ENCODE measurements at places on chromosomes 7 and 10.
A peak's percentile ranks its signal among the peaks of the same experiment; 100 is the strongest.

GRCh38 chr7:71521506-71521905 is 389.6 kb downstream of the GALNT17 start:
- no peak for ATAC-seq

- ATAC-seq = peak; percentile 91
Observed at GRCh38 chr10:46255801-46256747, 30.7 kb upstream of the ANTXRL start.

DNA sequence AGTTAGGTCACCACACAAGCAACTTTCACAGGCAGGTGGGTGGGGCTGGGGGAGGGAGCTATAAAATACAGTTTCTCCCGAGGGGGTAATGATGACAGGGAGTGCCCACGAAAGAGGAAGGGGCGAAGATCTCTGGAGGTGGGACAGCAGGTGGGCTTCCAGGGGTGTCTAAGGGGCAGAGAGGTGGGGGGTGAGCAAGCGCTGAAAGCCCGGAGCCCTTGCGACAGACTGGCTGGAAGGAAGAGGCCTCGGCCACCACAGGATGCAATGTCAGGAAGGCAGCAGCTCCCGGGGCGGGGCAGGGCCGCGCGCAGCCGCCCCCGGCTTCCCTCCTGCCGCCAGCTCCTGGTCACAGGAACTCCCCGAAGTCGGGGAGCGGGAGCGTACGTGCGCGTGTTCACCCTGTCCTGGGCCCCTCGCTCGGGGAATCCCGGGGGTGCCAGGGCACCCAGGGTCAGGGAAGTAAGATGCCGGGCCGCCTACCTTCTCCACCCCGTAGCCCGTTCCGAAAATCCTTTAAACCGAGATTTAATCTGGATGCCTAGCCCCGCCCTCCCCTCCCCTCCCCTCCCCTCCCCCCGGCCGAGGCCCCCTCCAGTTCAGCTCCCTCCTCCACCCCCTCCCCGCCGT is 105.2 kb upstream of the PPIF start:
- peak; percentile 56 for ATAC-seq

DNA sequence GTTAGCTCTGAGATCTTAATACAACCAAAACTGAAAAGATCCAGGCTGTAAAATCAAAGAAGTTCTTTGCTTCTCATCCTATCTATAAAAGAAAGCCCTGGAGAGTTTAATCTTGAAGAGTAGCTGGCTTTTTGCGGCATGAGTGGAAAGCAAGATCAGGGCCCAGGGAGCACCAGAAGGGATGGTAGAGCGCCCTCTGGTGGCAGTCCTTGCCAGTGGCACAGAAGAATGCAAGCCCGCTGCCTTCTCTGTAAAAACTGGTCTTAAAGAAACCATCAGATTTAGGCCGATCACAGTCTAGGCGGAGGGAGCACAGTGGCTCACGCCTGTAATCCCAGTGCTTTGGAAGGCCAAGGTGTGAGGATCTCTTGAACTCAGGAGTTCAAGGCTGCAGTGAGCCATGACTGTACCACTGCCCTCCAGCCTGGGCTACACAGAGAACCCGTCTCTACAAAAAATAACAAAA is 35.6 kb downstream of the CPN1 start:
- peak; percentile 94 for ATAC-seq

DNA sequence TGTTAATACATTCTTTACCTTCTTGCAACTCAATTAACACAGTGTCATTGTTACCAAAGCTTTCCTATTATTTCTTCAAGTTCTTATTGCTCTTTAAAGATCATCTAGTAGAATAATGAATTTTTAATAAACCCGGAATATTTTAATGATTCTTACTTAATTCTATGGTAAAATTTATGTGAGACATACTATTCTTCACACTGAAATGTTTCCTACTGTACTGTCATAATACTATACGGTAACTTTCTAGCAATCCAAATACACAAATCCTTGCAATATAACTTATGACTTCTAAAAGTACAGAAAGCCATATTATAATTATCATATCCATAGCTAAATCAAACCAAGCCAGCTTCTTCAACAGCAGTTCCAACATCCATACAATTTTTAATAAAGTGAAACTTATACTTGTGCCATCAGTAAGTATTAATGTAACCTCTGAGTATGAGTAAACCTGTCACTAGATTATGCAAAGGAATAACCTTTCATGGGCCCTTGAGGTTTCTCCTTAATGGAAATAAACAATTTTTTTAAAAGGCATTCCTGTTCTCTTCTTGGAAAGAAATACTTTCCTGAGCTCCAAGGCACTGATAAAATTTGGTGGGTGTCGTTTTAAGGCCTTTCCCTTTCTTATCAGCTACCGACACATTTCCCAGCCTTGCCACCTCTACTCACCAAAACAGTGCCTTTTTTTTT is 87.4 kb downstream of the IMMP2L start:
- ATAC-seq = no peak

GRCh38 chr7:78220754-78221153 is 422.2 kb downstream of the PHTF2 start:
- ATAC-seq = no peak

DNA sequence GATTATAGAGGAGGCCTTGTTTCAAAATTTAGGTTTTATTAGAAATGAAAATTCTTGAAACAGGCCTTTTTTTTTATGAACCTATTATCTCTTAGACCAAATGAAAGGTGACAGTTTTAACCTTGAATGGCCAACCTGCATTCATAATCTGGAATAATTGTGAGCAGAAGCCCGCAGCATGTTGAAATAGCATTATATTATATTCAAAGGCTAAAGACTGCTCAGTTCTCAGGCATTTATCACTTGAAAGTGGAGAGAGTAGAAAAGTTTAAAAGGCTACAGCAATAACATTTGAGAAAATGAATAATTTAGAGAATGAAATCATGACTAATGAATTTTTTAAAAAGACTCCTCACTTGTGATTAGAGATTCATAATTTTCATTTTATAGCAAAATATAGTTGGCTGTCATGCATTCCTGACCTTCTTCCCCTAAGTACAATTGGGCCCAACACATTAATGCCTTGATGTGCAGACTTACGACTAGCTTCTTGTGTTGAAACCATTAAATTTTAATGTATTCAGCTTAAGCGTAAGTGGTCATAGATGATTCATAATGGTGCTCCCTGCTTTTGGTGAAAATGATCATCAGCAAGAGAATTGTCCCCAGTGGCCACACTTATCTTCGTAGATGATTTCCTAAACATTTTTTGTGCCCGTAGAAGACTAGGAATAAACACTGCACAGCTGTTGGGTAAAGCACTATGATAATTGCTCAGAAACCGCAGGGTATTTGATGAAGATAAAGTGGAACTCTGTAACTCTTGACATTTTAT is 346.6 kb upstream of the BMPER start:
- no peak for ATAC-seq

DNA sequence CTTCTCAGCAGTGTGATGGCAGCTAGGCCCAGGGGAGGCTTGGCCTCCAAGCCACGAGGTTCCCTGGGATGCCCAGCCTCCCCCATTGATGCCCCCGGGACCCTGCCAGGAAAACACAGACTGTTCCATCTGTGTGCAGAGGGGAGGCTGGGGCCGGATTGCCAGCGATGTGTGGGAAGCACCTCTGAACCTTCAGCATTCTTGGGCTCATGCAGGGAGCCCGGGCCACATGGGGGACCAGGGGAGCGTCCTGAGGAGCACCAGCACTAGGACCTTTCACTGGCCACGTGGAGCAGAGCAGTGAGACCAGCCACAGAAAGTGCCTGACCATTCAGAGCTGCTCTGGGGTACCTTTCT is 2.6 kb downstream of the IMPDH1 start:
- no peak for ATAC-seq

DNA sequence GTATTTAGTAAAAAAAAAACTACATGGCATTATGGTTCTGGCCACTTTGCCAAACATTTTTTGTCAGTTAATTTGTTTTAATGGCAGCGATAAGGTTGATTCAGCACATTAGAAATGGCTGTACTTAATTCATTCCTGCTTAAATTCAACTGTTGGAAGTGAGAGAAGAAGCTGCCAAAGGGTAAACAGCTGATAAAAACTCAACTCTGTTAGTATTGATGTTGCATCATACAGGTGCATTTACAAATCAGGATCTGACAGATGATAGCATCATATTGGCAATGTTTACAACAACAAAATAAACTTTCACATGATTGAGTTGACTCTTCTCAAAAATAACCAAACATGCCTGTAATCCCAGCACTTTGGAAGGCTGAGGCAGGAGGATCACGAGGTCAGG is 444.3 kb downstream of the IPMK start:
- ATAC-seq = no peak

- ATAC-seq = peak; percentile 18
Observed at GRCh38 chr10:127943336-127943910, 36.5 kb downstream of the PTPRE start.

DNA sequence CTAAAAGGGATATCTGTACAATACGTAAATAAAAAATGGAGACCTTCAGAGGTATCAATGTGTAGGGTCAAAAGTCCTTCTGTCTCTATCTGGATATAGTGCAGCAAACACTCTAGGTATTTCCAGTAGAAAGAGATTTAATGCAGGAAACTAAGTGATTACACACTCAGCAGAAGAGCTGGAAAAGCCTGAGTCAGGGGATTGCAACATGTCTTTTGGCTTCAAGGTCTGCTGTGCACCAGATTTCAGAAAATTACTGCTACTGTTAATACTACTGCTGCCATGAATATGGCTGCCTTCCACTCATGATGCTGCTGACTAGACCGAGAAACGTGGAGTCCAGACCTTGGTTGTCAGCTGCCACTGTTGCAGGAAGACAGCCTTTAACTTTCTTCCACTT is 94.9 kb upstream of the DLX6 start:
- ATAC-seq = no peak

DNA sequence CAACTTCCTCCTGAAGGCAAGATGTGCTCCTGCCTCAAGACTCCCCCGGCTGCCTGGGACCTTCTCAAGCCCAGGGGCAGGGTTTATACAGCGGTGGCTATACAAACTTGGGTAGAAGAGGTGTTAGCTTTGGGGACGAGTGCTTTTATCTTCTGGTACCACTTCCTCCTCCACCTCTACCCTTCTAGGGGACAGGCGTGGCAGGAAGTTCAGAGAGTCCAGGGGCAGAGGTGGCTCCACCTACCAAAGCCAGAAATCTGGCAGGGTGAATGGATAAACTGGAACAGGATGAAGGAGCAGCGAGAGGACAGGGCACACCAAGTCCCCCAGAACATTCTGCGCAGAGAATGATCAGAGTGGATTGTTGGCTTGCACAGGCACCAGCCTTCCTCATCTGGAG is 24.0 kb upstream of the TM9SF3 start:
- ATAC-seq = no peak

GRCh38 chr10:1362589-1363445 is 306.6 kb downstream of the WDR37 start:
- ATAC-seq = no peak

GRCh38 chr7:135372222-135372621 is 137.7 kb downstream of the CNOT4 start:
- no peak for ATAC-seq

DNA sequence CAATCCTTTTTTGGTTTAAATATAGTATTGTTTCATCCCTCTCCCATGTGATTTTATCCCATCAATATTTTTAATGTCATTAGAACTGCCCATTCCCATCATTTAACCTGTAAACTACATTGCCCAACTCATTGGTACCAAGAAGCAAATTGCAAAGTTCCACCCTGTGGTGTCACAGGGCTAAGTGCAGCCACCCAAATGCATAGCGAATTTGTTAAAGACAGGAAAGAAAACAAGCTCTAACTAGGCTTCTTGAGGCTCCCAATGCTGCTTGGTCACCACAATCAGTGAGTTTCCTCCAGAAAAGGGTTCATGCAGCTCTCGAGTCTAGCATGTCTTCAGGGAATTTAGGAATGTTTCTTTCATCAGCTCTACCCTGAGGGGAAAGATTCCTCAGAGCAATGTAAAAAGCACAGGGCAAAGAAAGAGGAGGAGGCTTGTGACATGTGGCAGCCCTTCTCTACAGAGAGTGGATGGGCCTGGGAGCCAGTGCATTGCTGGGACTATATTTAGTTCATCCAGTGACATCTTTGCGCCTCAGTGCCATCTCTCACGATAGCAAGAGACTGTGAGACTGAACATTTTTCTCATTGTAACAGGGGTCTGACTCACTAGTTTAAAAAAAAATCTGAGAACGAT is 58.1 kb downstream of the CAV1 start:
- ATAC-seq = peak; percentile 89

- ATAC-seq = peak; percentile 11
Observed at GRCh38 chr10:133394801-133395221, 854 bp downstream of the MTG1 start.

DNA sequence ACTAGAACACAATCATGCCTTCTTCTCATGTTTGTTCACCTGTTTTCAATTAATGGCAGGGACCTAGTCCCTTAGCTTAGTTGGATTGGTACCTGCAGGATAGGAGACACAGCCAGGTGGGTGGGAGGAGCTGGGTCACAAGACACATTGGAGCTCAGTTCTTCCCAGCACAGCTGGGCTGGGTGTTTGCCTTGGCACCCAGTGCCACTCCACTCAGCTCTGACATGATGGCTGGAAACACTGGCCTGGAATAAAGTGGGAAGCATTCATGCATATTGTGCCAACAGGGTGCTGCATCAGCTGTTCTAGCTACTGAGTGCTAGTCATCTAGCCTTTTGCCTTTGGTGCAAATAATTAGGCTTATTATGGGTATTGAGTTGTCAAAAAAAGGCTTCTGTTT is 226.1 kb downstream of the PTEN start:
- ATAC-seq = no peak

GRCh38 chr7:29350351-29350750 is 155.8 kb downstream of the CHN2 start:
- no peak for ATAC-seq

- no peak for ATAC-seq
Observed at GRCh38 chr7:39095875-39096619, 118.3 kb downstream of the POU6F2 start.

- ATAC-seq = no peak
Observed at GRCh38 chr10:14476641-14477407, 146.1 kb upstream of the FRMD4A start.

DNA sequence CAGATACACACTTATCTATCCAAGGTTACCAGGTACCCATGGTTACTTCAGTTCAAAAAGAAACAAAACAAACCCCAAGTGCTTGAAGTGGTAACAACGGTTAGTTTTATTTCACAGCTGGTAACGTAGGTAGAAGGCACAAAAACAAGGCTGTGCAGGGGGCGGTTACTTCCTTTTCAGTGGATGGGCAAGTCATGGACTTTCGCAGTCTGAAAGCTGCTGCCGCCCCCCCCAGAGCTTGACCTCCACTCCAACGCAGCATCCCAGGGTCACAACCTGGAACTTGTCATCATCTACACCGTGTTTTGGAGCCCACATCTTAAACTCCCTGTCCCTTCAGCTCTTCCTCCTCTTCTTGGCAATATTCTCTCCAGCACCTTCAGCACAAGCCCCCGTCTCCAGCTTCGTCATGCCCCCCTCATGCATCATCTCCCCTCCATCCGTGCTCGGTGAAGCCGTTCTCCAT is 181.2 kb upstream of the ITGB1 start:
- no peak for ATAC-seq

GRCh38 chr10:59877191-59877671 is 29.1 kb downstream of the CCDC6 start:
- ATAC-seq = peak; percentile 70

DNA sequence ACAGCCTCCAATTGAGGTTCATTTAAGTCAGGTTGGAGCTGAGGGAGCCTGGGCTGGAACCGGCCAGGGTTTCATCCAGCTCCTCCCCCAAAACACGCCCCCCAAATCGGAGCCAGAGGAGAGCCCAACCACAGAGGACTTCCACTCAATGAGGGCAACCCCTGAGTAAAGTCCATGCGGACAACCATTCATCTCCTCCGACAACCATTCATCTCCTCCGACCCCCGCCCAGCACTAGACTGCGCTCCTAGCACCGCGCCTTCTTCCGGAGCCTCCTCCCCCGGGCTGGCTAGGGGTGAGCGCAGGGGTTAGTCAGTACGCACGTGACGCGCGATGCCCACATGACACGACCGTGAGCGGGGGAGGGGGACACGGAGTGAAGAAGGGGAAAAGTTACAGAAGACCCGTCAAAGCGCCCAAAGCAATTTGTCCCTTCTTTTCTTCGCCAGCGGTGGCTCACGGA is 1.4 kb downstream of the MAGI2 start:
- ATAC-seq = peak; percentile 78
